Brain microvascular endothelial cell (primary cell): ENCODE measurements at places on chromosomes 12 and 14.

DNA sequence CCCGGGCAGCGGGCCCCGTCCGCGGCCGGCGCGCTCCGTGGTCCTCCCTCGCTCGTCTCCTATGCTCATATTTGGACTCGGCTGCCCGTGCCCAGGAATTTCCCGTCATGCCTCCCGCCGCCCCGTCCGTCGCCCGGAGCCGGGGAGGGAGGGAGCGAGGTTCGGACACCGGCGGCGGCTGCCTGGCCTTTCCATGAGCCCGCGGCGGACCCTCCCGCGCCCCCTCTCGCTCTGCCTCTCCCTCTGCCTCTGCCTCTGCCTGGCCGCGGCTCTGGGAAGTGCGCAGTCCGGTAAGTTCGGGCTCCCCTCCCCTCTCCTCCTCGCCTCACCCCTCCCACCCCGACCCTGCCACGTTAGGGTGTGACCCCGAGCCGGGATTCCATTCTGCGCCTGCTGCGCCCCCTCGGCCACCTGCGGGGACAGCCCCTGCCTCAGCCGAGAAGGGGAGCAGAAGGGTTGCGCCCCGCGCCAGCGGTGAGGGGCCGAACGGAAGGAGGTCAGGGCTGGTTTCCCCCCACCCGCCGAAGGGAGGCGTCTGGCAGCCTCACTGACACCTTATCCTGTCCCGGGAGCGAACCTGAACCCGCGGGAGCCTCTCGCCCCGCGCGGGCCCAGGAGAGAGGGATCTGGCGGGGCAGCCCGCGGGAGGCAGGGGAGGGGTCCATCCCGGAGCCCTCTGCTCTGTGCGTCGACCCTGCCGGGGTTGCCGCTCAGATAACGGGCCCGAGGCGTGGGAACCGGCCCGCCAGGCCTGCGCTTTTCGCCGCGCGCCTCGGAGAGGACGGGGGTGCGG lies at the start of gene MSRB3:
TSS of gene MSRB3 (plus strand) at position 108 of the 793 bp plus-strand sequence. CDS start 29,897 bp downstream, outside the sequence.
- peak; percentile 60 for DNase-seq

DNA sequence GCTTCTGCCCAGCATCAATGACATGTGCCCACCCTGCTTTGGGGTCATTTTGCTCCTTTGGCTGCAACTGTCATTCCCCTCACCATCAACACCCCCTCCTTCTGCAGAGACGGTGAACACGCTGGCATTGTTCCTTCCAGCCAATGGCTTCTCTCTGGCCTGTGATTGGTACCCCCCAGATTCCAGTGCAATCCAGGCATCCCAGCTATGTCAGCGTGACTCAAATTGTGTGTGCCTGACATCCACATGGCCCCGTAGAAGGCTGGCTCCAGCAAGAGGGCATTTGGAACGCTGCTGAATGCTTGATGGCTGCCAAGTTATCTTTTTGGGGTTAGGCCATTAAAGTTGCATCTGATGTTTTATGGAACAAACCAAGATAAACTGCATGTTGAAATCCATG lies 21.0 kb upstream of the CCND2 start:
- no peak for DNase-seq

GRCh38 chr14:21038441-21039422 lies 3.4 kb upstream of the RNASE7 start:
- DNase-seq = no peak

GRCh38 chr12:51814311-51815088 lies 34.0 kb downstream of the FIGNL2 start:
- DNase-seq = peak; percentile 25

DNA sequence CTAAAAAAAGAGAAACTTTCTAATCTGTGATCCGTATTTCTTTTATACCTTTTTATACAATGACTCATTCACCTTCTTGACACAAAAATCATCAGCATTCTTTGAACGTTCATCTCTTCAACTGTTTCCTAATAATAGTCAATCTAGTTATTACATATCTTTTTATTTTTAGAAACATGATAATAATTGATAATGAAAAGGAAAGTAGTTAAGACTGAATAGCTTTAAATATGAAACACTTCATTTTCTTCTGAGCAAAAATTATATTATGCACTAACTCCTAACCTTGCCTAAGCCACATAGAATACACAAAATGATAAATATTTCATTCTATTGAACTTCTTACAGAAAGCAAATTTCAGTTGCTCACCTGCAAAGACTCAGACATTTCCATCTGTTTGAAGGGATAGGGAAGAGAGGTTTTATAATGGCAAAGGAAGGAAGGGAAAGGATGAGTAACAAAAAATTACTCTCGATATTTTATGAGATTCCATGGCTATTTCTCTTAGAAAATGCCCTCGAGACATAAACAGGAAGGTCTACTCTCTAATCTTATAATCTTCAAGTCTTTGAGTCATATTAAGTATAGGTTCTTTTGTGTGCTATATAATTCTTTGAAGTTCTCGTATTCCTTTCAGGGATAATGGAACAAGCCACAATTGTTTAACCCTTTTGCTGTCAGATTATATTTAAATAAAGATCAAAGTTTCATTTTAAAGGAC lies 7.5 kb upstream of the KLHL42 start:
- no peak for DNase-seq
